ENCODE measurements at places on chromosomes 3 and 15. TPM values are rescaled to one million over a fixed set of nuclear protein-coding genes. Genes with fewer than 3 reads are reported as not detected.

THRB gene
- total RNA-seq = 5.2 TPM

UACA gene
- 160 TPM for total RNA-seq

NPAP1 gene
- total RNA-seq = not detected

KLHL6 gene
- not detected for total RNA-seq

GOLGA6D gene
- not detected for total RNA-seq

PLAAT1 gene
- not detected for total RNA-seq

C3orf85 gene
- not detected for total RNA-seq

EPHA3 gene
- total RNA-seq = under 0.01 TPM

SEMA5B gene
- not detected for total RNA-seq

CLSTN2 gene
- 7.3 TPM for total RNA-seq

MORC1 gene
- total RNA-seq = not detected

ZCWPW2 gene
- 0.64 TPM for total RNA-seq

SCN5A gene
- total RNA-seq = 0.43 TPM

ARPP21 gene
- total RNA-seq = not detected

KBTBD13 gene
- not detected for total RNA-seq

SIDT1 gene
- total RNA-seq = not detected

AMIGO3 gene
- 0.43 TPM for total RNA-seq

C3orf22 gene
- not detected for total RNA-seq

PCSK6 gene
- 7.7 TPM for total RNA-seq

CLDN11 gene
- total RNA-seq = 411 TPM

IL17RD gene
- total RNA-seq = 0.86 TPM

LRRIQ4 gene
- not detected for total RNA-seq

CASR gene
- total RNA-seq = not detected

SNTN gene
- total RNA-seq = not detected

MINAR1 gene
- total RNA-seq = 2.3 TPM

C3orf52 gene
- total RNA-seq = 7.3 TPM

CAPN3 gene
- 2.6 TPM for total RNA-seq

DCLK3 gene
- under 0.01 TPM for total RNA-seq

SYNPR gene
- total RNA-seq = not detected

PLSCR5 gene
- total RNA-seq = not detected

CAPN7 gene
- total RNA-seq = 51.4 TPM

LYZL4 gene
- total RNA-seq = not detected

CHRM5 gene
- under 0.01 TPM for total RNA-seq

MELTF gene
- total RNA-seq = 5.2 TPM

TM6SF1 gene
- total RNA-seq = 1.7 TPM

TF gene
- total RNA-seq = not detected

SLC4A7 gene
- total RNA-seq = 78.2 TPM

CACNA2D3 gene
- total RNA-seq = 4.3 TPM

CCR3 gene
- not detected for total RNA-seq

BFSP2 gene
- not detected for total RNA-seq

PDZRN3 gene
- total RNA-seq = 32.5 TPM

All from fibroblast of villous mesenchyme (primary cell).